Occipital lobe (tissue), 3 donors: ENCODE measurements at places on chromosomes 4 and X.
A peak's percentile ranks its signal among the peaks of the same experiment; 100 is the strongest.

DNA sequence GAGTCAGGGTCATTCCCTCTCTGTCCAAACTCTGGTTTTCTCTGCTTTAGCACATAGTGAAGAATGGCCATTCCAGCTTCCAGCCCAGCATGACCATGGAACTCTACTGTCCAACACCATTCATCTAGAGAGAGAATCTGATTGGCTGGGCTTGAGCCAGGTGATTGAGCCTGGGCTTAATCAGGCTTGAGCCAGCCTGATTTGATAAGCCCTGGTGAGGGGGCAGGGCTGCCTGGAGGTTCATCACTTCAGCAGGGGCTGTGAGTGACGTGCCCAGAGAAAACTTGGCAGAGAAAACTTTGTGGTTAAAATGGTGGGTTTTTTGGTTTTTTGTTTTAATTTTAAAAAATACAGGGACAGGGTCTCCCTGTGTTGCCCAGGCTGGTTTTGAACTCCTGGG lies 62.5 kb downstream of the KIAA0232 start:
- no peak for DNase-seq

DNA sequence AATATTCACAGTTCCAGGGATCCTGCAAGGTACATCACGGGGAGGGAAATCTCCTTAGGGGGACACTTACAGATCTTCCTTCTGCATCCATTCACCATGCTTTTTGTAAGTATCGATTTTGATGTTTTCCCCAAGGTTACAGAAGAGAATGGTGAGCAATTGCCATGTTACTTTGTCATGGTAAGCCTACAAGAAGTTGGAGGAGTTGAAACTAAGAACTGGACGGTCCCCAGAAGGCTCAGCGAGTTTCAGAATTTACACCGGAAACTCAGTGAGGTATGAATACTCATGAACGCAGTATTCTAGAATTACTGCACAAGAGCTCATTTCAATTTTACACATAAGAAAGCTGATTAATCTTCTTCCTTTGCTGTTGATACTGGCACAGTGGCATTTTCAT lies 53.9 kb downstream of the LRP2BP start:
- no peak for DNase-seq

DNA sequence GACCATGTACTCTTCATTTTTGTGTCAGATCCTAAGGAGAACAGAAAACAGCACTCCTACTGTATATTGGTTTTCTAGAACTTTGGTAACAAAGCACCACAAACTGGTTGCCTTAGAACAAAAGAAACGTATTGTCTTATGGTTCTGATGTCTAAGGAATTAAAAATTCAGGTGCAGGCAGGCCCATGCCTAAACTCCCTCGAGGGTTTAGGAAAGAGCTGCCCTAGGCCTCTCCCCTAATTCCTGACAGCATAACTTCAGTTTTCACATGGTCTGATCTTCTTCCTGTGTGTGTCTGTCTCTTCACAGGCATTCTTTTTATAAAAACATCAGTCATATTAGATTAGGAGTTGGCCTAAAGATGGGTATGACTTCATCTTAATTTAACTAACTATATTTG lies 1093.6 kb downstream of the TECRL start:
- no peak for DNase-seq

GRCh38 chr4:167642250-167642649 lies 408.0 kb upstream of the SPOCK3 start:
- no peak for DNase-seq

- DNase-seq: no peak
Observed at GRCh38 chr4:109590905-109591304, 30.9 kb downstream of the MCUB start.

- DNase-seq: peak; percentile 0
Observed at GRCh38 chrX:39242187-39242586, 440.9 kb downstream of the MID1IP1 start.

- no peak for DNase-seq
Observed at GRCh38 chr4:77194989-77195388, 38.0 kb downstream of the CCNG2 start.

DNA sequence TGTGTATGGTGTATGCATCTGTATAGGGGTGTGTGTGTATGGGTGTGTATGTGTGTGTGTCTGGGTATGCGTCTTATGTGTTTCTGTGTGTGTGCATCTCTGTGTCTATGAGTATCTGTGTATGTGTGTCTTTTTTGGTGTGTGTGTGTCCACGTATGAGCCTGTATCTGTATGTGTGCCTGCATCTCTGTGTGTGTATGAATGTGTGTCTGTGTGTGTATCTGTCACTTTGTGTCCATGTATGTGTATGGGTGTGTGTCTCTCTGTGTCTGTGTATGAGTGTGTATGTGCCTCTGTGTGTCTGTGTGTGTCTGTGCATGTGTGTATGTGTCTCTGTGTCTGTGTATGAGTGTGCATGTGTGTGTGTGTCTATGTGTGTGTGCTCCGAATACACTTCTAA lies 24.3 kb downstream of the FAM149A start:
- no peak for DNase-seq

GRCh38 chr4:43757147-43757546 lies 691.5 kb downstream of the KCTD8 start:
- no peak for DNase-seq

DNA sequence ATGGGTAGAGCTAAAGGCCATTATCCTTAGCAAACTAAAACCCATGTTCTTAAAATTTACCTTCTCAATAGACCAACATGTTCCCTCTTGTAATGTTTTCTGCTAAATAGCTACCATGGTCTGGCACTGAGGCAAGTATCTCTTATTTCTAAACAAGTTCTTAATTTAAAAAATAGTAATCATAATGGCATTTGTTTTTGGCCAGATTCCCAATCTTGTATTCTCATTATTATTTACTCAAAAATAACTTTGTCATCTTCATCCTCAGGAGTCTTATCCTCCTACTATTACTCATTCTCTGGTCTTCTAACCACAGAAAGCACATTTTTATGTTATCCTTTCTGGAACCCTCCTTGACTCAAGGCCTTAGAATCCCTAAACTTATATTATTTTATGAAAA lies 931.2 kb downstream of the CCSER1 start:
- no peak for DNase-seq

DNA sequence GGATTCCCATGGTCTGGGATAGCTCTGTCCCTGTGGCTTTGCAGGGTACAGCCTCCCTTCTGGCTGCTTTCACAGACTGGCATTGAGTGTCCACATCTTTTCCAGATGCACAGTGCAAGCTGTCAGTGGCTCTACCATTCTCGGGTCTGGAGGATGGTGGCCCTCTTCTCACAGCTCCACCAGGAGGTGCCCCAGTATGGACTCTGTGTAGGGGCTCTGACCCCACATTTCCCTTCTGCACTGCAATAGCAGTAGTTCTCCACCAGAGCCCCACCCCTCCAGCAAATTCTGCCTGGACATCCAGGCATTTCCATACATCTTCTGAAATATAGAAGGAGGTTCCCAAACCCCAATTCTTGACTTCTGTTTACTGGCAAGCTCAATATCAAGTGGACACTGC lies 50.2 kb upstream of the GRID2 start:
- no peak for DNase-seq

- no peak for DNase-seq
Observed at GRCh38 chr4:16942491-16942890, 44.0 kb upstream of the LDB2 start.

GRCh38 chr4:183182873-183183725 lies 84.0 kb downstream of the WWC2 start:
- peak; percentile 2 for DNase-seq

DNA sequence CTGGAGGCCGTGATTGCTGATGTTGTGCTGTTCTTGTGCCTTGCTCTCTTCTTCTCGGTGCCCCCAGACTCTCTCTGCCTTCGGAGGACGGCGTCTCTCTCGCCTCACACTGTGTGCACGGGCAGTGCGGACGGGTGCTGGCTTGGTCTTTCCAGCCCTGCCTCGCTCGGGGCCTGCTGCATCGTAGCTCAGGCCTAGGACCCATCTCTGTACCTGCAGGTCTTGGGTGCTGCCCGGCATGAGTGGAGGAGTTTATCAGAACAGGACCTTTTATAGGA lies 18.2 kb downstream of the RGS12 start:
- DNase-seq: no peak

DNA sequence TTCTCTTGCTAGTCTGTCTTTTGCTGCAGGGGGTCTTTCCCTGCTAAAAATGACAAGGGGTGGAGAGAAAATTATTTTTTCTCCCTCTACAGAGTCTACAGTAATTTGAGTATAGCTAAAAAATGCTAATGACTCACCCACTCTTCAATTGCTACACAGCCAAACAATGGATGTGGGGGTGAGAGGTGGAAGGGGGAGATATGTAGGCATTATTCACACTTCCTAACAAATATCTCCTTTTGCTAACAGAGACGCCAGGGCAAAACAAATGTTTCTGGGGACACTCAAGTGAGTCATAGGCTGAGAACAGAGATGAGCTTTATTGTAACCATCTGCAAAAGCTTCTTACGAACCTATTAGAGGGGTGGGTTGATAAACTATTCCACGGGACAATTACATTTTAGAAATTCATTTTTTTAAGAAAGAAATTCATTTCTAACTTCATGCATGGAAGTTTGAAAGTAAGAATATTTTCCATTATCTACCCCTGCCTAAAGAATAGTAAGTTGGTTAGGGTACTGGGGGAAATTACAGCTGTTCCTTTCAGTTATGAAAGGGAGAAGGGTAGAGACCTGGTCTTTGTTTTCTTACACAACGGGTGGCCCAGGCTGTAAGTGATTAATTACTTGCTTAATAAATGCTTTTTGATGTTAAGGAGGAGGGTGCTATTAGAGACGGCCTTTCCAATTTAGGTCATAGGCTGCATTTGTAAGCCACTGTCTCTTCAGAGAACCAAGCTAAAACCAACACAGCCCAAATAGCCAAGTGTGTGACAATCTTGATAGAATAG lies 12.8 kb downstream of the SCD5 start:
- DNase-seq: peak; percentile 40

- DNase-seq: no peak
Observed at GRCh38 chrX:11214346-11215190, 78.6 kb upstream of the AMELX start.

GRCh38 chr4:138948918-138949317 lies 66.7 kb upstream of the NOCT start:
- DNase-seq: no peak

DNA sequence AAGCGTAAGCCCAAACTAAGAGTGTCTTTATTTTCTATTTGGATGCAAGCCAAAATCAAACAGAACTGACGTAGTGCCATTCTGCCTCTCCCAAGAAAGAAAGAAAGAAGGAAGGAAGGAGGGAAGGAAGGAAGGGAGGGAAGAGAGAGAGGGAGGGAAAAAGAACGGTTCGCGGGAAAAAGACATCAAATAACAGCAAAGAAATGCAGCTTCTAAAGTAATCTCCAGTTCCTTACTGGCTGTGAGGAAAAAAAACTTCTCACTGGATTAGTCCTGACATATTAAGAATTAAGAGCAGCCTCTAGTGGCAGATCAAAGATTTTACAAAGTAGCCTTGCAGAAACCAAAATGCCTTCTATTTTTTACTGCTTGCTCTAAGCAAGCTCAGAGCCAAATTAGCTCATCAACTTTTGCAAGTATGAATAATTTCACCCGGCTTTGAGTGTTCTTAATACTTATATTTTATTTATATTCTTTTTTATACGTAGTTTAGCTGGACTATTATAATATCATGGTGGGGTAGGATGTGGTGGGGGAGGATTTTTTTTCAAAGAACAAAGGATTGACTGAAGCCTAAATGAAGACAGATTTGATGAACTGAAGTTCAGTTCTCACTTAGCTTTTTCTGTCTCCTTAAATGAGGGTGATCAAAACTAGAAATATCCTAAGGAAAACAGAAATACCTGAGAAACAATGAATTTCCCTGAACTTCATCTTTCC lies 36.6 kb downstream of the PITX2 start:
- no peak for DNase-seq

DNA sequence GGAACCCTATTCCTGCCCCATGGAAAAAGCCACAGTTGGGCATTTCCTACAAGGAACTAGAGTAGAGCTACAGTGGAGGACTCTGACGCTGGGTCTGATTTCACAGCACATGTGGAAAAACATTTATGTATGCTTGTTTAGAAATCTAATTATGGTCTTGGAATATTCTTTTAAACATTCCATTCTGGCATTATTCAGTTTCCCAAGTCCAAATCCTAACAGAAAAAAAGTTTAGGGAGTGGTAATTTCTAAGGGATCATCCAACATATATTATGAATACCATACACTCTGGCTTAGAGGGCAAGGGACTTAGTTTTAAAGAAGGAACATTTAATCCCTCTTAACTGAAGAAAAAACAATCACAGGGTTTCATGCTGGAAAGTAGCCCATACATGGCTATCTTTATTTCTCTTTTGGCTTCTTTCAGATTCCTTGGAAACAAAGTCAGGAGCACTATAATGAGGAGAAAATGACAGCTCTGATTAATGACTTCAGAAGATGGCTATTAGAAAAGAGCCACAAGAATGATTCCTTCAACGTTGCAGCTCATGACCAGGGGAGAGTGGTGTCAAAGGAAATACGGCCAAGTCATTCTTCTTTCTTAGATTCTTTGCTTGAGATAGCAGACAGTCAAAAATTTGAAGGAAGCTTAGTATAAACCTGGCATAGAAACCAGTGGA lies 56.1 kb downstream of the CNGA2 start:
- DNase-seq: no peak

GRCh38 chrX:71922686-71923085 lies 12.0 kb downstream of the NHSL2 start:
- DNase-seq: no peak

DNA sequence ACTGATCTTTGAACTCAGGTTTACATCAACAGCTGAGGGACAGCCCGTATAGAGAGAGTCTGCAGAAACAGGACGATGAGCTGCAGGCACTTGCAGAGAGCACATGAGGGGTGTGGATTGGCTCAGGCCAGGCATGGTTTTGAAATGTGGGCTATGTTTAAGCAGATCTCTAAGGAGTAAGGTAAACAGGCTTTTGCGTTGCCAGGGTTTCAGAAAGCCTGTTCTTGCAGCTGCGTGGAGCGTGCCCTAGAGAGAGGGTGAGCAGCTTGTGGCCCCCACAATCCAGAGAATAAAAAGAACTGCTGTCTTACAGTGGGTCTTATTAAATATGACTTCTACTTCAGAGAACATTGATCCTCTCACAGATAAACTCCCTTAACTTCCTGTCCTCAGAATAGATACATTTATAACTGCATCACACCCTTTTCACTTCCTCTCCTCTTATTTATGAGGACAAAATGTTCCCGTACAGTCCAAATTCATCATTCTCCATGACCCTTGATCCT lies 64.1 kb downstream of the TMA16 start:
- no peak for DNase-seq

DNA sequence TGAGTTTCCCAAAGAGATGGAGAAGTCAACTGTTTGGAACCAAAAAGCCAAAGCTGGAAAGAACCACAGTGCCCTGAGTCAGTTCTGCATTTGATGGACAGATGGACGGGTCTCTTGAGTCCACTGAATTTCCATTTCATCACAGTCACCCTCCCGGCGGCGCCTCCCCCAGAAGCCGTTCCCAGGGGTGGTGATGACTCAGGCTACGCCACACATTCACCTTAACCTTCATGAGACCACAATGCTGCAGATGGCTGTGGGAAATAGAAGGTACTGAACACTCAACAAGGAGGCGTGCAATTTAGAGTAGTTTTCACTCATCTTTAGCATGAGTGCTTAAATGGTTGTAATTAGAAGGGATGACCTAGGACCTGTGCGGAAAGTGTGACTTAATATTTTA lies 61.3 kb downstream of the STOX2 start:
- DNase-seq: no peak

- no peak for DNase-seq
Observed at GRCh38 chr4:85478576-85478975, 3.6 kb downstream of the ARHGAP24 start.

- no peak for DNase-seq
Observed at GRCh38 chr4:22850630-22851029, 157.9 kb downstream of the GBA3 start.
